Stimulated activated CD8-positive, alpha-beta memory T cell treated with anti-CD3 and anti-CD28 coated beads, Interleukin-4, amount 100 ng/mL, for 4 hours (primary cell): ENCODE measurements at places on chromosomes 1 and 21.

DNA sequence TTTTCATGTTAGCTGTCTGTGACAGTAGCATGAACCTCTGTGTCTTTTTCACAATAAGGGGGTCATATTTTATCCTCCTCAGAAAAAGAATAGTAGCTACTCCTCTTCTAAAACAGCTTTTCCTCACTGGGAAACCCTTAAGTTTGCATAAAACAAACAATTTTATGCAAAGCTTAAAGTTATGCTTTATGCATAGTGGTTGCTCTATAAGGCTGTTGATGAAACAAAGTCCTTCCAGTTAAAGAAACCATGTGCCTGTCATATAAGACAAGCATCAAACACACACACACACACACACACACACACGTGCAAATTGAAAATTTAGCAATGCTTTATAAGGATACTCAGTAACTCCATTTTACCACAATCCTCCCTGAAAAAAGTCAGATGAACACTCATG, 107.0 kb downstream of the CHD1L start:
- no peak for DNase-seq

DNA sequence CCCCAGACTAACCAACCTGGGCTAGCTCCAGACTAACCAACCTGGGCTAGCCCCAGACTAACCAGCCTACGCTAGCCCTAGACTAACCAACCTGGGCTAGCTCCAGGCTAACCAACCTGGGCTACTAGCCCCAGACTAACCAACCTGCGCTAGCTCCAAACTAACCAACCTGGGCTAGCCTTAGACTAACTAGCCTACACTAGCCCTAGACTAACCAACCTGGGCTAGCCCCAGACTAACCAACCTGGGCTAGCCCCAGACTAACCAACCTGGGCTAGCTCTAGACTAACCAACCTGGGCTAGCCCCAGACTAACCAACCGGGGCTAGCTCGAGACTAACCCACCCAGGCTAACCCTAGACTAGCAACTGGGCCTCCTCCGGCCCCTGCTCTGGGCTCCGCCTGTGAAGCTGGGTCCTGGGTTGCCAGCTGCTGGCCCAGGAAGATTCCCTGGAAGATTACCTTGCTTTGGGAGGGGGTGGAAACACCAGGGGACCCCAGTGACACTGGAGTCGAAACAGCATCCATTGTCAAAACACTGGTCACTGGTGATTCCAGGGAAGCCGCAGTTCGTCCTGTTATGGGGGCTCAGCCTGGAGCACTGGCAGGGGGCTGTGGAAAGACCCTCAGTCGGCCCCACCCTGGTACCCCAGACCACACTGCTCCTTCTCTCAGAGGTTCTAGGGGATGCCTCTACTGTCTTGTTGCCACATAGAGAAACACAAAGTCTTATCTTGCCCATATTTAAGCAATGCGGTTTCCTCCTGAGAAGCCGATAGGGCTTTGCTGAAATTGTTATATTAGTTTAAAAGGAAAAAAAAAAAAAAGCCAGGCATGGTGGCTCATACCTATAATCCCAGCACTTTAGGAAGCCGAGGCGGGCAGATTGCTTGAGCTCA, 1.1 kb downstream of the TFF2 start:
- no peak for DNase-seq

DNA sequence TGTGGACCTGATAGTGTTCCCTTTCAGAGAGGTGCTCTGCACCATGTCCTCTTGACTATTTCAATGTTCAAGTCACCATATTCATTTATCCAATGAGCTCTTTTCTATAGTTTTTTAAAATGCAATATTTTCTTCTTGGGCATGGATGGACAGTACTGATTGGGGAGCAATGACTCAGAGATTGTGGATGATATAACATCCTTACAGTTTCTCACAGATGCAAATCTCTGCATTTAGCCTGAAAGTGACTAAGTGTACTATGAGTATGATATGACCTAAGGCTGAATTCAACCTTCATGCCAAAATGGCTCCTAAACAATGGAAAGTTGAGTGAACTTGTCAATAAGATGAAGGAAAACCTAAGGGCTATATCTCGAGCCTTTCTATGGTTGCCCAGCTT, 36.5 kb downstream of the C4BPA start:
- DNase-seq: no peak

GRCh38 chr1:180560868-180561600, 2.3 kb downstream of the OVAAL start:
- no peak for DNase-seq

- no peak for DNase-seq
Observed at GRCh38 chr1:33015216-33015615, 21.5 kb downstream of the AK2 start.

- DNase-seq: no peak
Observed at GRCh38 chr1:241857131-241857530, 9.1 kb downstream of the EXO1 start.

DNA sequence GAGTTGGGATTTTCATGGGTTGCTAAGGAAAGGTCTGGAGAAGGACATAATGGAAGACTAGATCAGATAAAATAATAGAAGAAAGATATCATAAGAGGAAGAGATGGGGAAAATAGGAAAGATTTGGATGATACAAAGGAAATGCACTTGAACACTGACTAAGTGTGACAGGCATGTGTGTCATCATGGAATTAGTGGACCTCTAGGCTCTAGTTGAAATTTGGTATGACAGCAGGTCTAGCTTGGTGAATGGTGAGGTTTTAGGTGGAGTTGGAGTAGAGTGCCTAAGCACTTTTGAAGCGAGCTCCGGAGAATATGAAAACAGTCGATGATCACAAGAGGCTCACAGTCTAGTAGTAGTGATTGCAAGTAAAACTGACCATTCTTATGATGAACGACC, 73.0 kb upstream of the PTGS2 start:
- no peak for DNase-seq

DNA sequence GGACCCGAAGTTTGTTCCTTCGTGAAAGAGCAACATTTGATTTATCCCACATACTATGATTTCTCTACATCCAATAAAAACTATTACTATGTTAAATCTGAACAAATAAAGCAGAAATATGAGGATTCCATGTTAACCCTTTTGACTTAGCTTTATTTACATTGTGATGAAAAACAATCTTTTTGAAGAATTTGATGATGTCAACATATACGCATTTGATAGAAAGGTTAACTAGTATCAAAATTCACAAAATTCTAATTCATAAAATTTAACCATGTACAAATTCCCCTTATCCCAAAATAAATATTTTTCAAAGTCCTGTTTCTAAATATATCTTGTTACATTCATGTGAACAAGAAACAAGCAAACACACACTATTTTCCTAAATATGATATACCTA, 74.2 kb downstream of the TRIM33 start:
- no peak for DNase-seq

- DNase-seq: no peak
Observed at GRCh38 chr1:96683931-96684330, 37.7 kb upstream of the PTBP2 start.

- DNase-seq: no peak
Observed at GRCh38 chr1:178935610-178936009, 64.7 kb upstream of the ANGPTL1 start.

GRCh38 chr1:91507328-91507727, 6.7 kb downstream of the CDC7 start:
- no peak for DNase-seq

- DNase-seq: no peak
Observed at GRCh38 chr1:224509907-224510306, 75.3 kb upstream of the WDR26 start.

GRCh38 chr1:58786184-58786926, 2.5 kb upstream of the JUN start:
- DNase-seq: no peak

- no peak for DNase-seq
Observed at GRCh38 chr1:166933140-166933539, 42.2 kb downstream of the ILDR2 start.

GRCh38 chr1:156504438-156504813, 3.9 kb upstream of the MEF2D start:
- no peak for DNase-seq

- no peak for DNase-seq
Observed at GRCh38 chr1:164565357-164565756, 6.4 kb downstream of the PBX1 start.

GRCh38 chr1:30089024-30089430, 634.4 kb downstream of the MATN1 start:
- DNase-seq: no peak

GRCh38 chr1:150235294-150235851, 539 bp downstream of the ANP32E start:
- DNase-seq: no peak

DNA sequence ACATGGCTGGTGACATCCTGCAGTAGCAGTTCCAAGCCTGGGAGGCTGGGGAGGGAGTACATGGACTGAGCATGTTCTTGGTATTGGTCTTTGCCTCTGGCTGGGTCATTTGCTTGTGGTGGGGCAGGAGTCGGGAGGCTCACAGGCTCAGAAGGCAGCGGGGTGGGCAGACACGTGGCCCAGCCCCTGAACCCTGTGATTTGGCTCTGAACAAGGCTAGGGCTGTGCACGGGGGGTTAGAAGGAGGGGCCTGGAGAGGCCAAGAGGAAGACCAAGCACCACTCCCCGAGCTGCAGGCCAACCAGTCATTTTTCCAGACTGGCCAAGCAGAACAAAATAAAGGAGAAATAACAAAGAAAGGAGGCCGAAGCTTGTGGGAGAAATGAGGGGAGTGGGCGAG, 9.7 kb upstream of the PRELP start:
- DNase-seq: no peak

DNA sequence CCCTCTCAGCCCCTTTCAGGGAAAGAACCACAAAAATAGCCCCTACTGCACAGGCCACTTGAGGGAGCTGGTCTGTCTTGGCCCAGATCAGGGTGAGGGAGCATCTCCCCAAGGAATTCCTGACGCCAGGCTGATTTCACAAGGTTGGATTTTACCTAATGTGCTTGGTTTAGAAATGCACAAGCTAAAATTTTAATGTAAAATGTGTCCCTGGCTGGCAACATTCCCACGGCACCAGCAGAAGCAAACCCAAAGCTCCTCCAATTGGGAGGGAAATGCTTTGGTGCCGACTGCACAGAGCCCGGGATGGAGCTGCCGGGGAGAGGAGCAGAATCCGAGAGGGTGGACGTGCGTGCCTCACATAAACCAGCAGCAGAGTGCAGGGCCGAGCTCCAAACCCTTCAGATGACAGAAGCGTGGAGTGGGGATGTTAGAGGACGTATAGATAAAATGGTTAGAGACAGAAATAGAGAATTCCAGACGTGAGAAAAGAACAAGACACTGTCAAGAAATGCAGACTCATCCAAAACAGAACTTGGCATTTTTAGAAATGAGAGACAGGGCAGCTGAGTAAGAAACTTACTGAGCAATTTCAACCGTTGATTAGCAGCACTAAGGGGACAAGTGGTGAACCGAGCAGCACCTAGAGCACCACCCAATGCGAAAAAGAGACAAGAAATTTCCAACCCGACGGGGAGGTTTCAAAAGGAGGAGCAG, 41.6 kb upstream of the TMEM52 start:
- DNase-seq: no peak

DNA sequence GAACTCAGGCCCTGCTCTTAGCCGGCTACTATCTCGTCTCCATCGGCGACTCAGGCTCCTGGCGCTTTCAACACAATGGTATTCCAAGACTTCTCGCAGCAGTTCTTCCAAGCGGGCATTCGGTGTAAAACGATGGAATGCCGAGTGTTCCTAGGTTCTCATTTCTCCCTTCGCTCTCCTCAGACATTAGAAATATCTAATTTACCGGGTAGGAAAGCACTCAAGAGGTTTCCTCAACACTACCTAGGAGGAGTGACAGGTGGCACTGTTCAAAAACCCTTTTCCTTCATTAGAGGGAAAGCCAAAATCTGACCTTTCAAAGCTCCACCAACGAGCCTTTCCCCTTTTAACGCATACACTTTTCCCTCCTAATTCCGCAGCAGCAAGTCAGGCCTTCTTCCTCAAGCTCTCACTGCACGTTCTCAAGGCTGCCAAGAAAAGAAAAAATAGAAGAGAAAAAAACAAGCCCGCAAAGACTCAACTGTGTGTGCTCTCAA, 601 bp downstream of the UBE2G2 start:
- no peak for DNase-seq

- no peak for DNase-seq
Observed at GRCh38 chr1:100328133-100328532, 24.2 kb upstream of the CDC14A start.

GRCh38 chr1:229150518-229150917, 120.4 kb upstream of the RAB4A start:
- DNase-seq: no peak

GRCh38 chr1:94539496-94539895, 2.1 kb downstream of the F3 start:
- no peak for DNase-seq

DNA sequence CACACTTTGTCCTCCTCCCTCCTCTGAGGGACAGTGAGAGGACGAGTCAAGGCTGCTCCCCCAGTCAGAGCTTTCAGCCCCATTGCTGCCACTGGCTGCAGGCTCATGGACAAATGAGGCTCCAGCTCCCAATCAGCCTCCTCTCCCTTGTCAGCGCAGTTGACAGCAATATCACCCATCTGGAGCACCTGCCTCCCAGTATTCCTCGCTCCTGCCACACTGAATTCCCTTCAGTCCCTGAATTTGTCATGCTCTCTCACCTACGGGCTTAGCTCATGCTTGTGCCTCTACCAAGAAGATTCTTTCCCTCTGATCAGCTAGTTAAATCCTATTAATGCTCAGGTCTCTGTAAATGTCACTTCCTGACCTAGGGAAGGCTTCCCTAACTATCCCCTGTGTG, 54.4 kb upstream of the SYT6 start:
- no peak for DNase-seq

DNA sequence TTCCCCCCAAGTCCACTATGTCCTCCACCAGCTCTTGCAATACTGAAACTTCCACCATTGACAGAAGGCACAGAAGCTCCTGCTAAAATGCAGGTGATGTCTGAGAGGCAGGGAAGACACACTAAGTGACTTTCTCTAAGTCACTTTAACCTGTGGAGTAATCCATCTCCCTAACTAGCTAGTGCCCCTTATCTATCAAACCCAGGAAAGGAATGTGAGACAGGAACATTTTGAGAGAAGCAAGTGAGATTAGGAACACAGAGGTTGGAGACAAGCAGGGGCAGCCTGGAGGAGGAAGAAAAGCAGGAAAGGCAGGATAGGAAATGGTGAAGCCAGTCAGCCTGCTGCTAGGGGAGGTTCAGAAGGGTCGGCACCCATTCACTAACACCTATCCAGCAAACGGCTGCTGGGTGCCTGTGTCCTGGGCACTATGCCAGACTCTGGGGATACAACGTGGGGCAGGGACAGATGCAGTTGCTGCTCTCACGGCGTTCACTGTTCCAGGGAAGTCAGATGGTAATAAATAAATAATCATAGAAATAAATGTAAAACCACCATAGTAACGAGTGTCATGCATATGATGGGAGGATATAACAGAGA, 7.0 kb downstream of the GPA33 start:
- DNase-seq: no peak

GRCh38 chr1:221788466-221788865, 46.6 kb upstream of the DUSP10 start:
- no peak for DNase-seq
